ENCODE measurements at places on chromosomes 6 and 20. TPM values are rescaled to one million over a fixed set of nuclear protein-coding genes. Genes with fewer than 3 reads are reported as not detected.

GRCh38 chr6:134235937-134236751, 81.8 kb downstream of the SGK1 start:
- peaks cover 15% of the 10 kb centered on the region for H3K4me1 ChIP-seq
- no peaks in the 10 kb centered on the region for H3K27me3 ChIP-seq
- no peak for DNase-seq
- peak overlapping the region; percentile 50 for H3K27ac ChIP-seq
- H3K36me3 ChIP-seq: no peaks in the 10 kb centered on the region
- H3K4me3 ChIP-seq: no peak overlapping the region

CST4 gene
- not detected for polyA plus RNA-seq

DEF6 gene
- 15.2 TPM for polyA plus RNA-seq

NRSN1 gene
- 0.68 TPM for polyA plus RNA-seq

GRCh38 chr20:4815628-4816027, 93.9 kb downstream of the PRND start:
- H3K27me3 ChIP-seq: no peaks in the 10 kb centered on the region
- peak overlapping the region; percentile 86 for H3K27ac ChIP-seq
- H3K4me1 ChIP-seq: peaks cover 65% of the 10 kb centered on the region

MMP24 gene
- 1.7 TPM for polyA plus RNA-seq

VWA7 gene
- polyA plus RNA-seq: 1.4 TPM

LY6G6C gene
- 0.90 TPM for polyA plus RNA-seq

GRCh38 chr6:93163146-93163545, 256.2 kb downstream of the EPHA7 start:
- H3K36me3 ChIP-seq: no peaks in the 10 kb centered on the region
- H3K4me1 ChIP-seq: no peaks in the 10 kb centered on the region

DNA sequence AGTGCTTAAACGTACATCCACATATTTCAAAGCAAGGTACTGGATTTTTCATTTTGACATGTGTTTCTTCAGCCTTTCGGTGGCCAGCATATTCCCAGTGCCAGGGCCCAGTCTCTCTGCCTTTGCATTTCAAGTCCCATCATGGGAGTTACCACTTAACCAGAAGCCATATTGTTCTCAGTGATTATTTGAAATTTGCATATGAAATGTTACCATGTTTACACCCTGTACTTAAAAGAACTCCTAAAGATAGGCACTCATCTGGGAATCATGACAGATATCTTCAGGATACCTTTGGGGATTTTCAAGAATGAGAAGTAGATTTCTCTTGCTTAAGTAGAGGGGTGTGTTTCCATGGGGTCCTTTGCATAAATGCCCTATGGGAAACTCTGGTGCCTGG, 367.5 kb downstream of the NRN1 start:
- no peak overlapping the region for H3K4me3 ChIP-seq
- no peak overlapping the region for H3K27ac ChIP-seq
- H3K36me3 ChIP-seq: no peaks in the 10 kb centered on the region
- no peaks in the 10 kb centered on the region for H3K27me3 ChIP-seq
- no peak for DNase-seq

GRCh38 chr6:90173262-90173925, 123.2 kb downstream of the BACH2 start:
- DNase-seq: no peak
- H3K27me3 ChIP-seq: no peaks in the 10 kb centered on the region
- no peaks in the 10 kb centered on the region for H3K36me3 ChIP-seq
- no peak overlapping the region for H3K4me3 ChIP-seq
- no peak overlapping the region for H3K27ac ChIP-seq

DNA sequence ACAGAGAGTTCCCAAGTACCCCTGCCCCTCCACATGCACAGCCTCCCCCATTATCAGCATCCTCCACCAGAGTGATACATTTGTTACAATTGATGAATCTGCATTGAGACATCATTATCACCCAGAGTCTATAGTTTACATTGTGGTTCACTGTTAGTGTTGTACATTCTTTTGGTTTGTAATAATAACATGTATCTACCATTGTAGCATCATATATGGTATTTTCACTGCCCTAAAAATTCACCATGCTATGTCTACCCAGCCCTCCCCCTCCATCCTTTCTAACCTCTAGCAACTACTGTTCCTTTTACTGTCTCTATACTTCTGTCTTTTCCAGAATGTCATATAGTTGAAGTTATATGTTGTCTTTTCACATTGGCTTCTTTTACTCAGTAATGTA, 273.9 kb upstream of the RNF217 start:
- H3K4me3 ChIP-seq: no peak overlapping the region
- H3K27ac ChIP-seq: no peak overlapping the region
- no peaks in the 10 kb centered on the region for H3K27me3 ChIP-seq
- H3K4me1 ChIP-seq: no peaks in the 10 kb centered on the region
- H3K36me3 ChIP-seq: no peaks in the 10 kb centered on the region
- DNase-seq: no peak

TMEM170B gene
- 0.65 TPM for polyA plus RNA-seq

FHL5 gene
- 1.1 TPM for polyA plus RNA-seq

ADGB gene
- polyA plus RNA-seq: not detected

CD24 gene
- polyA plus RNA-seq: 539 TPM

DNA sequence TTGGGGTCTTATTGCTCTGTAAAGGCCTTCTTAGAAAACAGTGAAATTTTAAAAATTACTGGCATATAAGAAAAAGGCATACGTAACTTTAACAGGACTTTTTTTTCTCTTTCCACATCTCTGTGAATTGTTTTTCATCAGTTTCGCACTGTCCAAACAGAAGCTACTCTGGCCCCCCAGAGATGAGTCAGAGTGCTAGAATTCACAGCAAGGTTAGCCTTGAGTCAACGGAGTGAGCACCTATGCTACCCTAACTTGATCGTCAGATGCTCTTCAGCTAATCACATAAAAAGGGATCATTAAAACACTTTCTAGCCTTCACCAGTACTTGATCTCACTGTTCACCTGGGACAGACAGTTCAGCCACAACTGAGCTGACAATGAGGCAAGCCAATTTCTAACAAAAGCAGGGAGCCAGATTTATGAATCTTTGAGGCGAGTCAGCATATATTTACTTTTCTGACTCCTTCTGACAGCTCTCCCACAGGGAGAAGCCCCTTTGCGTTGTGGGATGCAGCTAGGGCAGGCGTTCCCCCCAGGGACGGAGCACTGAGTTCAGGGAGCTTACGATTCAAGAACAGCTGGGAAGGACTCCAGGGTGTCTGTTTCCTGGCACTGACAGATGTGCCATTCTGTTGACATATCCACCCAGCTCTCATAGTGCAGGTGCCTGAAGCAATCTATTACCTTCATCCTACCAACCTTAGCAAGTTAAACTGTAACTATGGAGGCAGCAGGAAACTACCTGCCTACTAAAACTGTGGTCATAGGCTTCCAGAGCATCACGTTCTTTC, 46.4 kb upstream of the SPDEF start:
- H3K4me3 ChIP-seq: no peak overlapping the region
- peak; percentile 69 for DNase-seq
- peaks cover 16% of the 10 kb centered on the region for H3K36me3 ChIP-seq
- H3K27me3 ChIP-seq: no peaks in the 10 kb centered on the region
- H3K27ac ChIP-seq: peak overlapping the region; percentile 21
- H3K4me1 ChIP-seq: peaks cover 45% of the 10 kb centered on the region

- H3K27me3 ChIP-seq: no peaks in the 10 kb centered on the region
- no peak overlapping the region for H3K4me3 ChIP-seq
- no peaks in the 10 kb centered on the region for H3K4me1 ChIP-seq
- H3K36me3 ChIP-seq: no peaks in the 10 kb centered on the region
- no peak for DNase-seq
- H3K27ac ChIP-seq: no peak overlapping the region
These were observed 16.9 kb downstream of the ADGRG6 start for GRCh38 chr6:142318714-142319113.

DNA sequence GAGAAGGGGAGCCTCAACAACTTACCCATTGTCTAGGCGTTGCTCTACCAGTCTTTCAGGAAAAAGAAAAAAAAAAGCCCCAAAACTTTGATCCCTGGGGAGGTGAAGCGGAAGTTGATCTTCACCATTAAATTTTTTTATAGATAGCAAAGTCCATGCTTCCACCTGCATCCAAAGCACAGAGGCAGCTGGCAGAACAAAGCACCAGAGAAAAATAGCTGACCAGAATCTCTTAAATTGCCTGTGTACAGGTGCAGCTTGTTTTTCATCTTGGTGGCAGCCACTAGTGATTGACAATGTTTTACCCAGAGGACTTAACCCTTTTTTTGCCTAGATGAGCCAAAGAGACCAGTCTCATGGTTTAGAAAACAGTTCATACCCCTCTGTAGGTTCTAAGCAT, 86.0 kb downstream of the MYB start:
- H3K4me3 ChIP-seq: no peak overlapping the region
- DNase-seq: peak; percentile 57
- no peaks in the 10 kb centered on the region for H3K27me3 ChIP-seq
- peaks cover 13% of the 10 kb centered on the region for H3K4me1 ChIP-seq
- H3K27ac ChIP-seq: no peak overlapping the region

IMPG1 gene
- not detected for polyA plus RNA-seq

GRCh38 chr20:58133020-58133808, 95.2 kb downstream of the ANKRD60 start:
- H3K4me1 ChIP-seq: peaks cover 26% of the 10 kb centered on the region
- DNase-seq: no peak
- peaks cover 85% of the 10 kb centered on the region for H3K27me3 ChIP-seq
- H3K27ac ChIP-seq: no peak overlapping the region
- H3K36me3 ChIP-seq: no peaks in the 10 kb centered on the region
- no peak overlapping the region for H3K4me3 ChIP-seq

HLA-DQB2 gene
- not detected for polyA plus RNA-seq

DNA sequence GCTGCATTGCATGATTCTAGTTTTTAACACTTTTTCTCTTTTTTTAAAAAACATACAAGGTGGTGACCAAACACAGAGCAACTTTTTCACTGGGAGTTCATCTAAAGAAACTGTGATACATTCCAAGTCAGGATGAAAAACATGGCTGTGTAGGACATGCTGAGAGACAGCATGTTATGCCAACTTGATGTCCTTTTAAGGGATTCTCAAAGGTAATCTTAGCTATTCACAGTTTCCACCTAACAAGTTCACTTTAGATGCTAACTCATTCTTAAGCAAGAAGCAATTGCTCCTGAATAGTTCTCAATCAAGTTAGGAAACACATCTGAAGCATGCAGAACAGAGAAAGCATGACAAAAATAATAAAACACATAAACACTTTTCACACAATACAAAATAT, 3.3 kb downstream of the ASCC3 start:
- H3K27ac ChIP-seq: no peak overlapping the region
- H3K36me3 ChIP-seq: no peaks in the 10 kb centered on the region
- no peaks in the 10 kb centered on the region for H3K27me3 ChIP-seq
- H3K4me1 ChIP-seq: no peaks in the 10 kb centered on the region

UST gene
- polyA plus RNA-seq: 3.6 TPM

GRCh38 chr20:41452226-41452625, 85.6 kb upstream of the EMILIN3 start:
- peaks cover 100% of the 10 kb centered on the region for H3K36me3 ChIP-seq
- no peaks in the 10 kb centered on the region for H3K4me1 ChIP-seq
- H3K4me3 ChIP-seq: no peak overlapping the region
- DNase-seq: no peak
- no peak overlapping the region for H3K27ac ChIP-seq

DNA sequence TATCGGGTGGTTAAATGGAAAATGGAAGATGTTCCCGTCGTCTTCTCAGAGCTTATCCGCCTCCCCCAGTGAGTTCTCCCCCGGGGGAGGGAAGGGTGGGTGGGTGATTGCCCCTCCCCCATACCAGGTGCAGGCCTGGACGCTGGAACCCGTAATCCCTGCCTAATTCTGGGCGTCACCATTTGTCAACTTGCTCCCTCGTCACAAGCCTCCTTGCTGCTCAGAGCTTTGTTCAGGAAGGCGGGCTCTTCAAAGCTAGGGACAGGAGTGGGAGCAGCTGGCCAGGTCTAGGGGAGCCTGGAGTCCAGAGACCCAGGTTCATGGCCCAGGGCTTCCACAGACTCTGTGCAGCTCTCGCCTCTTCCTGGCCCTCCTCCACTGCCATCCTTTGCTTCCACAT, 25.6 kb downstream of the CDH22 start:
- H3K36me3 ChIP-seq: no peaks in the 10 kb centered on the region
- H3K27ac ChIP-seq: no peak overlapping the region
- DNase-seq: no peak

DNA sequence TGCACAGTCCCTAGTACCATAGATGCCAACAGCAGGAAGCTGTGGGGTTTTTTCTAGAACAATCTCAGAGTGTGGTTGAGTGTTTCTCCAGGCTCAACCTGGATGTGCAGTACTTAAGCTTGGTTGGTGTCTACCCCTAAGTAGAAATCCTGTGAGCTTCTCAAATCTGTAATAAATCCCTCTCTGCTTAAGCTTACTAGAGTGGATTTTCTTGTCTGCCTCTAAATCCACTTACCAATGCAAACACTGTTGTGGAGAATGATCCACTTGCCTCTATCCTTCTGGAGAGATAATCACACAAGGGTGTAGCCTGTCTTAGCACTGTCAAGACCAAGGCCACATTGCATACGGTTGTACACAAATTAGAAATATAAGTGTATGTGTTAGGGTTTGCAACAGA, 43.3 kb upstream of the CLIC5 start:
- no peak overlapping the region for H3K27ac ChIP-seq
- no peak for DNase-seq
- H3K36me3 ChIP-seq: no peaks in the 10 kb centered on the region
- no peak overlapping the region for H3K4me3 ChIP-seq

- DNase-seq: no peak
- no peak overlapping the region for H3K27ac ChIP-seq
- H3K36me3 ChIP-seq: no peaks in the 10 kb centered on the region
These were observed 161.2 kb downstream of the KLHL32 start for GRCh38 chr6:97085772-97086171.

DNA sequence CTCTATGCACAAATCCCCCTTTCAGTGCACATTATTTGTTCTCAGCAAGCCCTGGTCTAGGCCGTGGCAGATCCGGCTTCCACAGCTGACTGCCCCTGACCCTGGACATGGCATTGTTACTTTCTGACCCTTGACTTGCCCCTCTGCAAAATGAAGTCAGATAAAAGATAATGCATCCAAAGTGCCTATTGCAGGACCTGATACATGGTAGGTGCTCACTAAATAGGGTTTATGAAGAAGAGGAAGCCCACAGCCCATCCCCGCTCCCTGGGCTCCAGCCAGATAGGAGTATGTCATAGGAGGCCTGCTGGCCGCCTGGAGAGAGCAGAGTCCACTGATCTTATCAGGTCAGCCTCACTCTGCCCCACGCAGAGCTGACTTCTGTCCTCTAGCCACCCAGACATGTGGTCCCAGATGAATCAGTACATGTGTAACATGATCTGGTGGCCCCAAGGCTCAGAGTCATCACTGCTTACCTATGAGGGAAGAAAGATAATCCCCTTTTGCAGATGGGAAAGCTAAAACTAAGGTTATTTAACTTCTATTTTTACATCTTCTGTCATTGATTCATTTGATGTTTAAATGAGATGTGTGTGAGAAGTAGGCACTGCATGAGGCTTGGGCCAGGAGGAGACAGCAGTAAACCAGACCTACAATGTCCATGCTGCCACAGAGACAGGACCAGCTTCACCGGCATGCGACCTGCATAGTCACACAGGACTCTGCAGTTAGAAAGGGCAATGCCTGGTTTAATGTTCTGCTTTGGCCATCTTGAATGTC, 20.4 kb downstream of the MAFB start:
- no peak for DNase-seq
- no peaks in the 10 kb centered on the region for H3K4me1 ChIP-seq
- H3K27me3 ChIP-seq: peaks cover 8% of the 10 kb centered on the region
- no peak overlapping the region for H3K27ac ChIP-seq
